Myocyte (in vitro differentiated cells): ENCODE measurements at places on chromosomes 11 and 22. TPM values are rescaled to one million over a fixed set of nuclear protein-coding genes. Genes with fewer than 3 reads are reported as not detected.
A peak's percentile ranks its signal among the peaks of the same experiment; 100 is the strongest.

DNA sequence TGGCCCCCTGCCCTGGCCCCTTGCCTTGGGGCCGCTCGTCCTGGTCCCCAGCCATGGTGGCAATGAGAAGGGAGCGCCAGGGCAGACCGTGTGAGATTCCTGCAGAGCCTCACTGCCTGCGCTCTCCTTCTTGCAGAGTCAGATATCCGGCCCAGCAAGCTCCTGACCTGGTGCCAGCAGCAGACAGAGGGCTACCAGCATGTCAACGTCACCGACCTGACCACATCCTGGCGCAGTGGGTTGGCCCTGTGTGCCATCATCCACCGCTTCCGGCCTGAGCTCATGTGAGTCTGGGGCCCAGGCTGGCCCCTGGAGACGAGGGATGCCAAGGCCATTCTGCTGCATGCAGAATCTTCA lies 114.1 kb downstream of the MICAL2 start:
- DNase-seq = peak; percentile 97

DNA sequence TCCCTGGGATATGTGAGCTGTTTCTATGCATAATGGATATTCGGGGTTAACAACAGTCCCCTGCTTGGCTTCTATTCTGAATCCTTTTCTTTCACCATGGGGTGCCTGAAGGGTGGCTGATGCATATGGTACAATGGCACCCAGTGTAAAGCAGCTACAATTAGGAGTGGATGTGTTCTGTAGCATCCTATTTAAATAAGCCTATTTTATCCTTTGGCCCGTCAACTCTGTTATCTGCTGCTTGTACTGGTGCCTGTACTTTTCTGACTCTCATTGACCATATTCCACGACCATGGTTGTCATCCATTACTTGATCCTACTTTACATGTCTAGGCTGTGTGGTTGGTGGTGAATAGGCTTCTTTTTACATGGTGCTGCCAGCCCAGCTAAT lies 1.3 kb downstream of the TUG1 start:
- no peak for DNase-seq

- DNase-seq = peak; percentile 38
Observed at GRCh38 chr22:49735411-49735900, 92.2 kb downstream of the BRD1 start.

DNA sequence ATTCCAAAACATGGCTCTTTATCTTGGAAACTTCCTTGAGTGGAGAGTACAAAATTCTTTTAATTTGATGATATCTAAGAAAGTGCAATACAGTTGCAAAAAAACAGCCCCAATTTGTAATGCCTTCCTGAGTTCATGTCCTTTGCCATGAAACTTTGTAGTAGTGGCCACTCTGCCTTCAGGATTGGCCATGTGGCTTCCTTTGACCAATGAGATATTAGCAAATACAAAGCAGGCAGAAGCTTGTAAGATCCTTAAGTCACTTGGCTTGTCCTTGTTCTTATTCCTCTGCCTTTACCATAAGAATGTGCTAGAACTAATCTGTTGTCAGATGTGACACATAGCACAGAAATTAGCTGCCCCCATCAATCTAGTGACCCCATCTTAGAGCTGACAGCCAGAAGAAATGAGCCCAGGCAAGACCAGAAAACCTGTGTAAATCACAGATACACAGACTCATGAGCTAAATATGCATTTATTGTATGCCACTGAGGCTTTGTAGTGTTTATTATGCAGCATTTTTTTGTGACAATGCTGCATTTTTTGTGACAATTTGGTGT lies 29.8 kb upstream of the BLID start:
- no peak for DNase-seq

DNA sequence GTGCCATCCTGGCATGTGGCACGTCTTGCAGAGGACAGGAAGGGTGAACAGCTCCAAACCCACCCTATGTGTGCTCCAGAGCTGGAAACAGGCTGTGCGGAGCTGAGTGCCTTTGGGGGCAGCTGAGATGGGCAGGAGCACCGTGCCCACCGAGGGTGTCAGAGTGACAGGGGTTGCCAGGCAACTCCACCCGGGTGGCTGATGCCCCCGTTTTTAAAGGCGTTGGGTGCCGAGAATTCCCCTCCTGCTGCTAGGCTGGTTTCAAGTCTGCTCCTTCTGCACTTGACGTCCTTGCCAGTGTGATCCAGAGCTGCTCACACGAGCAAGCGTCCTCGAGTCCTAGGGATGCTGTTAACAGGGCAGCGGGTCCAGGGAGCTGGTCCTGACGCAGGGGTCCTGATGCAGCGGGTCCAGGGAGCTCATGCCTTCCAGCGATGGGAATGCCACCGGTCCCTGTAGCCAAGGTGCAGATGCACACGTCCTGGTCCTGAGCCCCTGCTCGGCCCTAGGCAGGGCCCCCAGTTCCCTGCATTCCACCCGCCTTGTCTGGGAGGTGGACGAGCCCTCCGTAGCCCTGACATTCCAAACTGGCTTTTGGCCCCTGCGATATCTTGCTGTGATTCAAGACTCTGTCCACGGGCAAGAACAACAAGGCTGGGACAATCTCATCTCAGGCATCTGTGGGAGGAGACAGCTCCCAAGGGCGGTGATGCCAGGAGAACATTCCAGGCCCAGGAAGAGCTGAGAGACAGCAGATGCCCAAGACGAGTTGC lies 4.9 kb downstream of the KCNQ1 start:
- DNase-seq = no peak

- no peak for DNase-seq
Observed at GRCh38 chr11:104322696-104323095, 158.7 kb upstream of the PDGFD start.

DNA sequence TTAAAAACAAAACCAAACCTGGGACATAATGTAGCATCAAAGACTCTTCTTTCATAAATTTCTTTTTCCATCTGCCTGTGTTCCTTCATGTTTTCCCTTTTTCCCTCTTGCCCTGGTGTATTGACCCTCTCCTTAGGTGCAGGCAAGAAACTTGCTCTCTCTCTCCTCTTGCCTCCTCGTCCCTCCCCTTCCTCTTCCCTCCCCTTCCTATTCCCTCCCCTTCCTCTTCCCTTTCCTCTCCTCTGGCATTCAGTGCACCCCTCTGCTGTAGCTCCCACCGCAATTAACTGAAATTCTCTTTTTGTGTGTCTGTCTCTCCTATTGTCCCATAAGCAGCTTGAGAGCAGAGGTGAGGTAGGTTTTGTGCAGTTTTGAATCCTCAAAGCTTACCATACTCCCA lies 49.9 kb downstream of the CSF2RB start:
- DNase-seq = no peak

- DNase-seq = no peak
Observed at GRCh38 chr22:30882974-30883533, 85.5 kb downstream of the MORC2 start.

DNA sequence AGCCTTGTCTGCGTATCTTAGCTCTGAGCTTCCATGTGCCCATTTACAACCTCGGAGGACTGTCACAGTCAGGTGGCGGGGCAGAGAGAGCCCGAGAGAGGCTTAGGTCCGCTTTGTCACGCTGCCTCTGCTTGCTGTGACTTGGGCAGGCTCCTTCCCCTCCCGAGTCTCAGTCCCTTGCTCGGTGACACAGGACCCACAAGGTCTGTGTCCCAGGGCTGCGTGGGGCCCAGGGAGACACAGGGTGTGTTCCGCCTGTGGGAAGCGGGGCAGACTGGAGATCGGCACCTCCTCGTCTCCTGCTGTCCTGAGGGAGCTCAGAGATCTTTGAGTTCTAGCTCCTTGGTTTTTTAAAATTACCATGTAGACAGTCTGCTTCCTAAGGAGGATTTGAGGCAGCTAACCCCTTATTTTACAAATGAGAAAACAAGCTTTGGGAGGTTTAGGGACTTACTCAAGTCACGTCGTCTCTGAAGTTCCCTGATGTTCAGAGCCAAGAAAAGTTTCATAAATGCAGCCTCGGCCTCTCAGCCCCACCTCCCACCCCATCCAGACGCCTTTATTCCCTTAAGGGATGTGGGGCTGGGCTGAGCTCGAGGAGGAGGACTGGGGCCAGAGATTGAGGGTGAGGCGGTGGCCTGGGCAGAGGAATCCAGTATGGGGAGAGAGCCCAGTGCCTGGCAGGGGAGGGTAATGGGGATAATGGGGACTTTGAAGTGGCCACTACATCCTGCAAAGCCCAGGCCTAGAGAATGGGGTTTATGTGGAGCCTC lies 103.6 kb downstream of the NECTIN1 start:
- DNase-seq = no peak

DNA sequence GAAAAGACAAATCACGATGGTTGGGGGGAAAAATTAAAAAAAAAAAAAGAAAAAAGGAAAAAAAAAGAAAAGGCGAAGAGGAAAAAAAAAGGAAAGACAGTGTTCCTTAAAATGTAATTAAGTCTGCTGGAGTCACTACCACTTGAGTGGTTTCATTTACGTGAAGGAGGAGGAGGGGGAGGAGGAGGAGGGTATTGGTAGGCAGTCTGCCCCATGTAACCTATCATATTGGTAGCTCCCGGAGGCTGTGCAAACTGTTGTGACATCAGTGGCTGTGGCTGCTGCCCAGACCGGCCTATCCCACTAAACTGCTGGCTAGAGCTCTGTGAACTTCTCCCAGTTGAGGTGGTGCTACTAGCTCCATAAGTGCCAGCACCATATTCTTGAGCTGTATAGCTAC lies 17.9 kb downstream of the KDELR3 start:
- no peak for DNase-seq

- DNase-seq = no peak
Observed at GRCh38 chr11:12642806-12643428, 31.3 kb upstream of the TEAD1 start.

DNA sequence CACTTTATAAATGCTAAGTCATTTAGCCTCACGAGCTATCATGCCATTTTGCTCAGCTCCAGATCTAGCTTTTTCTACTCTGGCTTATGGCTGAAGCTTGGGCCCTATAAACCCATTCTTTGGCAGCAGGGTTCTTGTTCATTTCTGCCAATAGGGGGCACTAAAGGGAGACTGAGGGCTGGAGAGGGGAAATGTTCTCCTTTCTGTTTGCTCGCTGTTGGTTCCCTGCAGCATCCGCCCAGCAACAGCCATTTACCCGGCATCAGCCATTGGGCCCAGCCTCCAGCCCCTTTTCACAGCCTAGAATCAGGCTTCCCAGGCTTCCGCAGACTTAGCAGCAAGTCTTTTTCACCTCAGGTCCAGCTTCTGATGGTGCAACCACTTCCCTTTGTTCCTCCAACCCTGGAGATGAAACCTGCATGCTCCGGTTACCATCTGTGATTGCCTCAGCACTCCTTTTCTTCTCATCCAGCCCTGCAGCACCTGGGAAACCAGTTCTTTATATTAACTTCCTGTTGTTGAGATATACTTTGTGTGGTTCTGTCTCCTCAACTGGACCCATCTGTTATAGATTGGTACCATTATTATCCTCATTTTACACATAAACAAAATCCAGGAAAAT lies 4.2 kb upstream of the ME3 start:
- no peak for DNase-seq

DNA sequence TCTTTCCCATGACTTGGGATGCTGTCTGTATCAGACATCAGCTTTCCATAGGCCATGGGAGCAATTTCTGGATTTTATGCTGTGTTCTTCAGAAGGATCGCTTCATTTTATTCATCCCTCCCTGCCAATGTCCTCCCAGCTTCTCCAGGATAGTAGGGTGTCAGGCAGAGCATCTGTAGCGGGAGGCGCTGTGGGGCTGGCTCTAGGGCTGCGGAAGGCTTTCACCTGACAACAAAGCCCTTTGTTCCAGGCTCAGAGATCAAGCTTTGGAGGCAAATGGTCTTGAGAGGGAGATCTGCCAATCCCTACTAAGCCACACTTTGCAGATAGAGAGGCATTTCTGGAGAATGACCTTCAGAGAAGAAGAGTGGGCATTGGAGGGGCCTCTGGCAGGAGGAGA lies 29.5 kb upstream of the FTH1 start:
- no peak for DNase-seq

- peak; percentile 53 for DNase-seq
Observed at GRCh38 chr11:112785719-112786118, 175.5 kb upstream of the NCAM1 start.

- peak; percentile 89 for DNase-seq
Observed at GRCh38 chr11:68659158-68659921, 25.0 kb upstream of the GAL start.

DNA sequence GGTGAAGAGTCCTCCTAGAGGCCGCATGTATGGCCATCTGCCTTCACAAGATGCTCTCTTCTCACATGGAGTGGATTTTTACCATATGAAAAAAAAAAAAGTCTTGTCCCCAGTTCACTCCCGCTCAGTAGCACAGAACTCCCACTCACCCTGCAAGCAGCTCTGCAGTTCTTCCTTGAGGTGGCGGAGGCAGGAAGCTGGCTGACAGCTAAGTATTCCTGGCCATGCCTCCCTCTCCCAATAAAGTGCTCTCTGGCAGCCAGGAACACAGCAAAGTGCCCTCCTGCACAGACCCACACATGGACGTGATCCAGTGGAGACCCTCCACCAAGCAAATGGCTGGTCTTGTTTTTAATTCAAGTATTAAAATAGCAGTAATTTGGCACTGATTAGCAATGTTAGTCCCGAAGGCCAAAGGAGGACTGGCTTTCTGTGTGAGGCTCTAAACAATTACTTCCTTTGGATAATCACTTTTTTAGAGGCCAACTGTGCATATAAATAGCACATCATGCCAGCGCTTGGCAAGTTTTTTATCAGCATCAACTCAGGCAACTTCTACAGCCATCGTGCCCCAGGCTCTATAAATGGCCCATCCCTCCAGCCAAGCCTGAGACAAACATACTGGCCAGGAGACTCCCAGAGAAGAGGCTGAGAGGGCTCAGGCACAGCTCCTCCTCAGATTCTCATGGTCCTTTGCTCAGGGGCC lies 413.6 kb downstream of the OPCML start:
- no peak for DNase-seq

The MYRF gene
- total RNA-seq = 0.03 TPM in 1 of 2 replicates, not detected in the other

The SH3BP1 gene
- not detected in 2 replicates for total RNA-seq

The ST14 gene
- total RNA-seq = not detected in 2 replicates

The HBG1 gene
- total RNA-seq = not detected in 2 replicates

The POLD3 gene
- total RNA-seq = 5.8 and 9.6 TPM in 2 replicates

The MS4A13 gene
- not detected in 2 replicates for total RNA-seq

The PIH1D2 gene
- 1.1 and 1.5 TPM in 2 replicates for total RNA-seq

The GRIA4 gene
- not detected in 2 replicates for total RNA-seq

The SCGB2A2 gene
- not detected in 2 replicates for total RNA-seq

The TP53AIP1 gene
- total RNA-seq = 0.05 TPM in 1 of 2 replicates, not detected in the other

The GAS2 gene
- total RNA-seq = 0.83 and 2.1 TPM in 2 replicates
